ENCODE measurements at places on chromosomes 2 and 18.

GRCh38 chr2:204885747-204886146, 340.5 kb downstream of the PARD3B start:
- DNase-seq, result no peak

GRCh38 chr2:225824748-225825449, 425.4 kb downstream of the NYAP2 start:
- DNase-seq, result no peak

GRCh38 chr2:32478889-32479620, 122.2 kb downstream of the BIRC6 start:
- no peak for DNase-seq

- no peak for DNase-seq
Measured at GRCh38 chr2:53181759-53182158, 585.8 kb upstream of the CHAC2 start.

DNA sequence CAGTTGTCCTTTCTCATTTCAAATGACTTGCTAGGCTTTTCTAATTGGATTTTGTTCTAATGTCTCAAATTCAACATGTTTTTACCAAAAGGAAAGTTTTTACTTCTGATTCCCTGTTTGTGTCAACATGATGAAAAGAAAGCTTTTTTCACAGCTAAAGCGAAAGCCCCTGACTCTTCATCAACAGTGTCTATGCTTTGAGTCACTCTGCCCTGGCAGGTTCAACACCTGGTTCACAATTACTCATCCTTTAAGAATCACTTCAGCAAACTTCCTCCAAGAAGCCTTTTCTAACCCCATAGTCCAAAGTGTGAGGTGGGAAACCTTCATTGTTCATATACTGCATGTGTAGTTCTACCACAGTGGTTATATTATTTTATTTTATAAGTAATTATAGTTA, 7.6 kb upstream of the DSG2 start:
- no peak for DNase-seq

DNA sequence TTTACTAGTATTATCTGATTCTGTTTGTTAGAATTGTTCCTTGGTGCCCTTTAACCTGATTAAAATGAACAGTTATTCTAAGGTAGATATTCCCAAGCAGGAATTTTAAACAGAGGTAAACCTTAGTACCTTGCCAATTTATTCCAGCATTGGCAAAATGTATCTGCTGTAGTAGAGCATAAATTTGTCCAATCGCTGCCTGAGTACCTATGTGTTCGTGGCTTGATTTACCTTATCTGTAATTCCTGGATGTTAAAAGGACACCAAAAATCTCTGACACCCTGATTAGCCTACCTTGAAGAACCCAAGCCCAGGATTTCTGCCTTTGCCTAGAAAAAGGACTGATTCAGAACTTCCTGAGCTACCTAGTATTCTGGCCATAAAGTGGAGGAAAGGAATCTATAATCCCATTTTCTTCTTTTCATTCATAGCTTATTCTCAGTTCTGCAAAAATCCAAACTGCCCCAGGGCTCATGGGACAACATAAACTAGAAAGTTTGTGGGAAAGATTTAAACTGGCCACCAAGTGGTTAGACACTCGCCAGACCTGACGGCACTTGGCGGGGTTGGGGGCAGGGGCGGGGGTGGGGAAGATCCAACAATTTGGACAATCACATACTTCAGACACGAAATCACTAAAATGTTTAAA, 16.2 kb upstream of the ZCCHC2 start:
- DNase-seq, result no peak

Data from AG04449 (cell line).